Frontal cortex (tissue), 4 donors: ENCODE measurements at places on chromosomes 4 and X.

- DNase-seq = no peak
These were observed 86.1 kb upstream of the STX18 start for GRCh38 chr4:4627906-4628305.

GRCh38 chr4:159358226-159358625, 255.3 kb downstream of the RAPGEF2 start:
- DNase-seq = no peak

DNA sequence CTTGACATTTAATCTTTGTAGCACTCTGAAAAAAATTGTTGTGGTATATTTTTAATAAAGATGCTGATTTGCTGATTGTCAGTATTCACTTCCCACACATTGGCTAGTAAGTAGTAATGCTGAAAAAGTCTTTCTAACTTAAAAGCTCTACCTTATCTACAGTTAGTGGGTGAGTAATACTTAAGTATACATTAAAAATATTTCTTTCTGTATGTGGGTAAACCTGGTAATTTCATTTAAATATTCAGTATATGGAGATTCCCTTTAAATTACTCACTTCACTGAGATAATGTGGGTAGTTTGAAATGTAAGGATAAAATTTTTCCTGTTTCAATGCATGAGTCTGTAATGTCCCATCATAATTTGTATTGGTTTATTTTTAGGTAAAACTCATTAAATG, 5.6 kb downstream of the TMEM33 start:
- DNase-seq = no peak

DNA sequence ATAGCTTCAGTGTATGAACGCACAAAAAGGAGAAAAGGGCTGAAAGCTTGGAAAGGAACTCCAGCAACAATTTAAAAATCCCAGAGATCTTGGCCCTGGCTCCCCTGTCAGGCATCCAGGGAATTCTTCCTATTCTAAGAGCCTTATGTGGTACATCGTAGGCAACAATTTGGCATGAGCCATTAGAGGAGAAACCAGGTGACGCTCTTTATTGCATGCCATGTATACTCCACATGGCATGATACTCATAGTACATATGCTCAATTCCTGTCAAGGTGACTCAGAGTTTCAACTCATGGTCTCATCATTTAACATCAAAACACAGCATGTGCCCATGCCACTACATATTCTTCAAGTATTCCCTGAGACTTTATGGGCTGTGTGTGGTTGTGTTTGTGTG, 191.3 kb downstream of the OR13H1 start:
- no peak for DNase-seq

- DNase-seq = peak; percentile 72
These were observed at the start of gene DCTD for GRCh38 chr4:182917182-182918043. TSS of gene DCTD (minus strand) at chr4:182917386. CDS start at chr4:182915568, 1,818 bp downstream.

DNA sequence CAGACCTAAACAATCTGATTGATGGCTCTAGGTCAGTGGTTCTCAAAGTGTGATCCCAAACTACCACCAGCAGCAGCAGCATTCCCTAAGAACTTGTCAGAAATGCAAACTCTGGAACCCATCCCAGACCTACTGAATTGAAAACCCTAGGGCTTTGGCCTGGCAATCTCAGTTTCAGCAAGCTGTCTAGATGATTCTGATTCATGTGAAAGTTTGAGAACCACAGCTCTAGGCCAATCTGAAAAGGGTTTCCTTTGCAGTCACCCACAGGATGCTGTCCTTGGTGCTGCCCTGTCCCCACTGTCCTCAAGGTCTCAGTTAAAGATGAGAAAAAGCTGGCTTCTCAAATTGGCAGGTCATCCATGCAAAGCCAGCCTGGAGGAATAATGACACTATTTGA, 34.8 kb downstream of the SMPX start:
- no peak for DNase-seq

- no peak for DNase-seq
These were observed 183.0 kb upstream of the PGRMC2 start for GRCh38 chr4:128470492-128471053.

- no peak for DNase-seq
These were observed 86.2 kb upstream of the RPS6KA3 start for GRCh38 chrX:20352935-20353336.

GRCh38 chr4:123265443-123265842, 131.2 kb upstream of the SPRY1 start:
- no peak for DNase-seq
